HFFc6 (cell line): ENCODE measurements at places on chromosomes 16 and 17. TPM values are rescaled to one million over a fixed set of nuclear protein-coding genes. Genes with fewer than 3 reads are reported as not detected.

- DNase-seq = no peak
These were observed 8.5 kb downstream of the SNTB2 start for GRCh38 chr16:69195369-69196029.

DNA sequence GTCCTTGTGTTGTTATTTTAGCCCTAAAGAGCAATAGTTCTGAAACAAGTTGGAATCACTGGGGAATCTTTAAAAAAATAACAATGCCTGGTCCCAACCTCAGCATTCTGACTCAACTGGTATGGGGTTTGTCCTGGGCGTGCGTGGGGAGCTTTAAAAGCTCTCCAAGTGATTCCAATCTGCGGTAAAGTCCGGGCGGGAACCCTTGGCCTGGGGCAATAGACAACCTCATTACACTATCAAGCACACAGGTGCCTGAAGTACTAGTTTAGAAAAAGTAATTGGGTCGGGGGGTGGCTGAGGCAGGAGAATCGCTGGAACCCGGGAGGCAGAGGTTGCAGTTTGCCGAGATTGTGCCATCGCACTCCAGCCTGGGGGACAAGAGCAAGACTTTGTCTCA is 4.4 kb downstream of the STX8 start:
- no peak for DNase-seq

- no peak for DNase-seq
These were observed 91.4 kb downstream of the C16orf78 start for GRCh38 chr16:49464877-49465504.

DNA sequence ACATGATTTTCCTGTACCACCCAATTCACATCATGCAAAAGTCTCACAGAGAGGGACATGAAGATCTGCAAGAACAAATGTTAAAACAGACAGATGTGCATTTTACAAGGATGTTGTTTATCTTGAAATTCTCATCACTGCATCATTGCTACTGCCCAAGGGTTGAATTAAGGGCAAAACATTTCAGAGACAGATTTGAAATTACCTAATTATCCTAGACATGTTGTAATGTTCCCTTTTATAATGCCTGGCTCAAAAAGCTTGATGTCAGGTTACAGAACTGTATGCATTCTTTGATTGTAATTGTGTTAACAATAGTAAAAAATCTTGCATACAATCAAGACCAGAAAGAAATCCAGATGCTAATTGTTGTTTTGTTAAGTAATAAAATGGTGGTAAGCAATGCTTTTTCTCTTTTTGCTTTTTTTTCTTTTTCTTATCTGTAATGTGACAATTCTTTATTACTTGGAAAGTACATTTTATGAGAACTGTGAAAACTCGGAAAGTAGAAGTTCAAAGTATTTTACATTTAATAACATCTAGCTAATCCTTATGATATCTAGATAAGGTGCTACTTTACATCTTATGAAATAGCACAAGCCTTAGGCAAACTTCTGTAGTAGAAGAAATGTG is 3.6 kb upstream of the DUSP14 start:
- no peak for DNase-seq

Gene HLF
- not detected in 2 replicates for total RNA-seq

Gene UMOD
- not detected in 3 replicates for total RNA-seq

Gene ZACN
- 0.23 TPM in 2 replicates for total RNA-seq
